Activated T-cell treated with anti-CD3 and anti-CD28 coated beads for 48 hours (primary cell): ENCODE measurements at places on chromosomes 7 and 10.
A peak's percentile ranks its signal among the peaks of the same experiment; 100 is the strongest.

DNA sequence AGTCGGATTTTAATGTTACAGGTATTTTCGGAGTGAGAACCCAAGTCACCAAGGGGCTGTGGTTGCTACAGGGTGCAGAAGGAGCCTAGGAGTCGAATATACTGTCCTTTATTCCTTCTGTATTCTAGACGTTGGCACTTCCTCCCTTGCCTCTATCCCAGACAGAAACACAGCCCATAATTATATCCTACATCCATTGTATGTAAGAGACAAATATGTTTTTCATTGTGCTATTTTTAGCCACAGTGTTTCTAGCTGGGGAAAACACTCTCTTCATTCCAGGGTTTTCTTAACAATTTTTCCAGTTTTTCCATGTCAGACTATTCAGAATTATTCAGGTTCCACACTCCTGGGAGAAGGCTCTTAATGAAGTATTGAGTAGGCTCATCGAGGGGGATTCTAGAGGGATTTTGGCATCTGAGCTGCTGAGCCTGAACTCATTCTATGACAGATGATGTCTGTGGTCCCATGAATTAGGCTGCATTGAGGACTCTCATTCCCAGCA, 32.6 kb downstream of the KIAA1217 start:
- no peak for DNase-seq

- no peak for DNase-seq
Measured at GRCh38 chr7:139094030-139094429, 15.5 kb downstream of the ZC3HAV1 start.

GRCh38 chr10:78571891-78572290, 496.9 kb upstream of the ZMIZ1 start:
- DNase-seq, result no peak

- no peak for DNase-seq
Measured at GRCh38 chr7:131057015-131057793, 270.5 kb upstream of the MKLN1 start.

GRCh38 chr7:45149606-45150005, 8.0 kb upstream of the RAMP3 start:
- DNase-seq, result no peak

DNA sequence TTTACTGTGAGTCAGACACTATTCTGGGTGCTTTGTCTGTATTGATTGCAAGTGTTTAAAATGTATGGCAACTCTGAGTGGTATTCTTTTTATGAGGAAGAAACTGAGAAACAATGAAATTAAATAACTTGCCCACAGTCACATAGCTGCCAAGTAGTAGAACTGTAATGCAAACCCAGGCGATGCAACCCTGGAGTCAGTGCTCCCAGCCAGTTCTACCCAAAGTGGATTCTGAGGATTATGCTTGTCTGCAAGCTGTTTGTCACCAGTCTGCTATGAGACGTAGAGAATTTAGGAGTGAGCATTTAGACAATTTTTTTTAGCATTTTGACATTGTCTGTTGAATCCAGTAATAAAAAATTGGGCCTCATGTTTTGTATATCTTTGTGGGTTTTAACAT, 306.0 kb upstream of the LRGUK start:
- DNase-seq, result no peak

DNA sequence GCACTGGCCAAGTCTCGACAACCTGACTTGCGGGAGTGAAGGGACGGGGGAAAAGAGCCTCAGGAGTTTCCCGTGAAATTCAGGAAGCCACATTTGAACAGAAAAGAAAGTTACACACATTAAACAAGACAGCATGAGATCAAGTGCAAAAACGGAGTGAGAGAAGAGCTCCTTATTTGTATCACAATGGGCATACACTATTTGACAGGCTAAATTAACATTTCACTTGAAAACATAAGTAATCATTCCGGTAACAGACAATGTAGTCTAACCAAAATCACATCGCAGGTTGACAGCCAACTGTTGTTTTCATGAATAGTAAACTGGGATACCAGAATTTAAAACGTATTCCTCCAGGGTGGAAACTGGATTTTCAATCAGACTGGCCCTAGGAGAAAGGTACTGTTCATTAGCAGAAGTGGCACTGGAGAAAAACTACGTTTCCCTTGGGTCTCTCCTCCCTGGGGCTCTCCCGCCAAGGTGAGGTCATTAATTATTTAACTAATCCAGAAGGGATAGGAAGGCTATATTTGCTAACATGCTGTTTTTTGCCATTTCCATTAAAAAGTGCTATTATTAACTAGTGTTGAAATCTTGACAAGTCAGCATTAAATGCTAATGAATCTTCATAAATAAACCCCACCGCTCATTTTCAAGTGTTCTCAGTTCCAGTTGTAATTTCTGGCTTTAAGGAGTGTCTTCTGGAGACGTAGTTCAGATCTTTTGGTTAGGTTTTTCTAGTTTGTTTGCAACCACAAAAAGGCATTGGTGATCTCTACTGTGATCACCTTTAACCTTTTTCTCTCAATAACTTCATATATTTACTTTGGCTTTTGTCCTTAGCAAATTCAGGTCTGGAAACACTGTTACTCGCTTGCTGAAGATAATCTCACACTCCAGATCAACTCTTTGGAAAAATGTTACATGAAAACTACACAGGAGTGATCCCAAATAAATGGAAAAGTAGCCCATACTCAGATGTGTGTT, 25.1 kb downstream of the RHEB start:
- no peak for DNase-seq

DNA sequence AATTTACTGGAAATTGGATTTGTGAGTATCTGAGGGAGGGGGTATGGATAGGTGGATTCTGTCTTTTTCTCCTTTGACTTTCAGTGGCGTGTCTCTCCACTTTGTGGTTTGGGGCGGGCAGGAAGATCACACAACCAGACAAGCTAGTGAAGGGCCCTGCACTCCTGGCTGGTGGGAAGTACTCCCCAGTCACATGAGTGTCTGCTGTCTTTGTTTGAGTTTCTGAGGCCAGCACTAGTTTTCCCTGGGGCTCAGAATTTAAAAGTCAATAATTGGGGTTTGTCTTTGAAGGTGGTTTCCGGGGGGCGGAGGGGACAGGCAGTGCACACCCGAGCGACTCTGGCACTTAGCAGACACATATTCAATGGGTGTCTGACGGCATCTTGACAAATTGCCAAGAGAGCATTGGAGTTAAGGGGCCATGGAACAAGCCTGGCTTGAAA, 120.1 kb downstream of the WDFY4 start:
- DNase-seq, result no peak

- DNase-seq, result no peak
Measured at GRCh38 chr10:127880557-127880956, 12.2 kb downstream of the CLRN3 start.

DNA sequence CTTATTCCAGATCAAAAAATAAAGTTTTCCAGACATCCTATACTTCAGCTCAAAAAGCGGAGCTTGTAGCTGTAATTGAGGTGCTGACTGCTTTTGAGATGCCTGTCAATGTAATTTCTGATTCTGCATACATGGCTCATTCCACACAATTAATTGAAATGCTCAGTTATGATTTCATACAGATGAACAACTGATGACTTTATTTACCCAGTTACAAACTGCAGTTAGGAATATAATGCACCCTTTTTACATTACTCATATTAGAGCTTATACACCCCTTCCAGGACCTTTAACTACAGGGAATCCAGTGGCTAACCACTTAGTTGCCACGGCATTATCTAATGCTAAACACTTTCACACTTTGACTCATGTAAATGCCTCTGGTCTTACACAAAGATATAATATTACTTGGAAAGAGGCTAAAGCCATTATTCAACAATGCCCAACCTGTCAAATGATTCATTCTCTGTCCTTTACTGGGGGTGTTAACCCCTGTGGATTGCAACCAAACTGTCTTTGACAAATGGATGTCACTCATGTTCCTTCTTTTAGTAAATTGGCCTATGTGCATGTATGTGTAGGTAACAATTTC, 147.3 kb downstream of the ZNF33B start:
- no peak for DNase-seq

DNA sequence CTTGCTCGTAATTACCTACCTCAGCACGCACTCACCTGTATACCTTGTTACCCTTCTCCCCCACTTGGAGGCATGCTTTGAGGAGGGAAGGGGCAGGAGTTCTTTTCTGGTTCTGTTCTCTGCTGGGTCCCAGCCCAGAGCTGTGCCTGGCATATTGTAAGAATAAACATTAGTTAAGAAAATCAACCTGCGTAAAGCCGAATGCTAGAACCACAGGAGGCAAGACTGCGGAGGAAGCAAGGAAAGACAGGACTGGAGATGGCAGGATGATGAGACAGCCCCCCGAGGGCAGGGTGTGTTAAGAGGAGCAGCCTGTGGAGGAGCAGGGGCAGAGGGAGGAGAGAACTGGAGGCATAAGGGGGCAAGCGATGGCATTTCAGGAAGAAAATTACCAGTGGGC, 9.5 kb downstream of the C10orf53 start:
- no peak for DNase-seq

DNA sequence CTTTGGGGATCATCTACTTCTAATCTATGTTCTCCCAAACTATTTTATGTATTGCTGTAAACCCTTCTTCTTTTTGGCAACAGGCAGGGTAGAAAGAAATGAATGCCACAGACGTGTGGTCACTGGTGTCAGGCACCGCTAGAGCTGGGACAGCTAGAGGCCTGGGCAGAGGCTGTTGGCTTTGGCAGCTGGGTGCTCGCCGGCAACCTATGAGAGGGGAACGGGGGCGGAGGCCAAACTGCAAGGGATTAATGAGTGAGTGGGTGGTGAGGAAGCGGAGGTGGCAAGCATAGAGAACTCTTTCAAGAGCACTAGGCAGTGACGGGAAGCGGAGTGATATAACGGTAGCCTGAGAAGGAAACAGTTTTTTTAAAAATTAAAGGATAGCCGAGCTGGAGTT, 78.5 kb downstream of the CREB5 start:
- no peak for DNase-seq

DNA sequence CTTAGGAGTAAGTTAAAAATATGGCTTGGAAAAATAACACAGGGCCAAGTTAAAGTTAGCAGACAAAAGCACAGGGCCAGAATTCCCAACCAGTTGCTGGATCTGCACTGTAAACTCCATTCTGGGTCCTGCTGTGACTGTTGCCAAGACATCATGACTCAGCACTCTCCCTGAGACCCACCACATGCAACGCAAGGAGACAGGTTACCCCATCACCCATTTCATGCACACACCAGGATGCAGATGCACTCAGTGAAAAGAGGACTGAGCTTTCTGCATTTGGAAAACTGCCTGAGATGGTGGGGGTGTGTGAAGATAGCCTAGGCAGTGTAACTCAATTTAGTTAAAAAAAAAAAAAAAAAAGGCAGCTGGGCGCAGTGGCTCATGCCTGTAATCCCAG, 97.6 kb upstream of the ZNF438 start:
- DNase-seq, result no peak

- no peak for DNase-seq
Measured at GRCh38 chr10:7492660-7493046, 81.8 kb upstream of the SFMBT2 start.

DNA sequence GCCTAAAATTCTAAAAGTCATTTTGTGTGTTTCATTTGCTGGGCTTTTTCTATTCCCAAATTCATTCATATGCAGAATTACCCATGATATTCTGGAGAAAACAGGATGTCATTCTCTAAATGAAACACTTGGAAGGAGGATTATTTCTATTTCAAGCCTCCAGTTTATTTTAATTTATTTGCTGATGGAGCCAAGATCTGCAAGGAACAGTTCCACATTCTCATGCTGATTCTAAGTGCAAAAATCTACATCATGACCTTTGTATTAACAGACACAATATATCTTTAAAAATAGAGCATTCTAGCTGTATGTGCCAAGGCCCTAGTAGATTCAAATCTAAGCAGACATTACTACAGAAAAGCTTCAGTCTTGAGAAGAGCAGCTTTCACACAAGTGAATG, 51.3 kb upstream of the KCND2 start:
- no peak for DNase-seq

- peak; percentile 41 for DNase-seq
Measured at GRCh38 chr10:75043256-75044131, 68.0 kb upstream of the SAMD8 start.

DNA sequence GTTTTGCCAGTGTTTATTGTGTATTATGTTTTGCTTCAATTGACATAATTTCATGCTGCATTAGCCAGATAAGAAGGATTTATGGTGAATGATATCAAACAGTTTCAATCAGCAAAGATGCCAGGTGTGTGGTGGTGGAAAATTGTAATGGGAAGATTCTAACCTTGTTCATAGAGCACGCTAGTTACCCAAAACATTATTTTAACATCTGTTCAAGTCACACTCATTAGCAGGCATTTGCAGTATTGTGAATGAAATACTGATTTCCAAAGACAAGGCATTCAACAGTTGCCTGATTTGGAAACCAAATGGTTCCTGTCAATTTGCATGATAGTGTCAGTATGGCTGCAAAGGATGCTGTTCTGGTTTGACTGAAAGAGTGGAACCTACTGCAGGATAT, 129.7 kb downstream of the EPC1 start:
- DNase-seq, result no peak

GRCh38 chr10:116742367-116743265, at the start of gene HSPA12A:
Gene HSPA12A, minus strand, starts transcription at chr10:116742566. Its CDS starts 97 bp downstream, at chr10:116742469.
- peak; percentile 69 for DNase-seq

DNA sequence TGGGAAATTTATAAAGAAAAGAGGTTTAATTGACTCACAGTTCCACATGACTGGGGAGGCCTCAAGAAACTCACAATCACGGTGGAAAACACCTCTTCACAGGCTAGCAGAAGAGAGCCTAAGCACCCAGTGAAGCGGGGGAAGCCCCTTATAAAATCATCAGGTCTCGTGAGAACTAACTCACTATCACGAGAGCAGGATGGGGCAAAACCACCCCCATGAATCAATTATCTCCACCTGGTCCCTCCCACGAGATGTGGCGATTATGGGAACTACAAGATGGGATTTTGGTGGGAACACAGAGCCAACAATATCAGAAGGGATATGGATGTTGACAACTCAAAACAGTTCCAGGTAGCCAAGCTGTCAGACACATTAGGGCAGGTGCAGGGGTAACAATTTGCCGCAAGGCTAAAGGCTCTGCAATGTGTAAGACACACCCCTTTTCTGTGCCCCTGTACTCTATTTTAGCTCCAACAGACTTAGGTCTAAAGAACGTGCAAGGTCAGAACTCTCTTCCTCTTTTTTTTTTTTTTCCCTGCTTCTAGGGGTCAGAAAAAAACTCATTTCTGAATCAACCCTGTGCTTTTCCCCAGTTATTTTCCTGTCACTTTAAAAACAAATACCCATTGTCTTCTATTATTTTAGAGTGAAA, 30.7 kb upstream of the RBM20 start:
- DNase-seq, result peak; percentile 30

GRCh38 chr7:50330696-50331095, 26.2 kb downstream of the IKZF1 start:
- no peak for DNase-seq

- no peak for DNase-seq
Measured at GRCh38 chr10:130440971-130441370, 304.8 kb downstream of the GLRX3 start.

GRCh38 chr7:40133561-40134427, 628 bp downstream of the MPLKIP start:
- DNase-seq, result no peak

DNA sequence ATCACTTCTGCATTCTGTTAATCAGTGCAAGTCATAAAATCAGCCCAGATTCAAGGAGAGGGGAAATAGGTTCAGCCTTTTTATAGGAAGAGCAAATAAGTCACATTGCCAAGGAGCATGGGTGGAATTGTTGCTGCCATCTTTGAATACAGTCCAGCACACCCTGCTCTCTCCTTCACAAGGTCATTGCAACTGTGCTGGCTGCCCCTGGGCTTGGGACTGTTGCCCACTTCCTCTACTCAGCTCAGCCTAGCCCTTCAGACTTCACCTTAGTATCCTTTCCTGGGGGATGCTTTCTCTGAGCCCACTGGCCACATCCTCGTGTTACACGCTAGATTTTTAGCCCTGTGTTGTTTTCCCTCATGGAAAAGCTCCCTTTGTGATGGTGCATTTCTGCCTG, 527.7 kb downstream of the GALNT17 start:
- DNase-seq, result no peak
